Diencephalon (tissue), 1 donor: ENCODE measurements at places on chromosomes 3 and 15. TPM values are rescaled to one million over a fixed set of nuclear protein-coding genes. Genes with fewer than 3 reads are reported as not detected.

MITF gene
- 4.4 TPM for total RNA-seq

TMOD2 gene
- total RNA-seq = 268 TPM

P2RY1 gene
- total RNA-seq = 63.9 TPM

OR5K2 gene
- not detected for total RNA-seq

ZMAT3 gene
- total RNA-seq = 24.7 TPM

VEPH1 gene
- 26.1 TPM for total RNA-seq

INKA1 gene
- total RNA-seq = 5.1 TPM

C3orf49 gene
- total RNA-seq = not detected

FGF12 gene
- 118 TPM for total RNA-seq

TP53BP1 gene
- 188 TPM for total RNA-seq

NEO1 gene
- 98.5 TPM for total RNA-seq

ATRIP gene
- total RNA-seq = 7.6 TPM

ADGRG7 gene
- not detected for total RNA-seq

CTXN2 gene
- total RNA-seq = 1.6 TPM

RAB7A gene
- total RNA-seq = 55.6 TPM

TEX55 gene
- not detected for total RNA-seq

KCNMB3 gene
- 3.2 TPM for total RNA-seq

PRR20G gene
- not detected for total RNA-seq

GOLGA8S gene
- 0.23 TPM for total RNA-seq
